ENCODE measurements at places on chromosomes 6 and 20.

- DNase-seq, result no peak
Measured at GRCh38 chr6:37549154-37549553, 49.5 kb upstream of the CCDC167 start.

DNA sequence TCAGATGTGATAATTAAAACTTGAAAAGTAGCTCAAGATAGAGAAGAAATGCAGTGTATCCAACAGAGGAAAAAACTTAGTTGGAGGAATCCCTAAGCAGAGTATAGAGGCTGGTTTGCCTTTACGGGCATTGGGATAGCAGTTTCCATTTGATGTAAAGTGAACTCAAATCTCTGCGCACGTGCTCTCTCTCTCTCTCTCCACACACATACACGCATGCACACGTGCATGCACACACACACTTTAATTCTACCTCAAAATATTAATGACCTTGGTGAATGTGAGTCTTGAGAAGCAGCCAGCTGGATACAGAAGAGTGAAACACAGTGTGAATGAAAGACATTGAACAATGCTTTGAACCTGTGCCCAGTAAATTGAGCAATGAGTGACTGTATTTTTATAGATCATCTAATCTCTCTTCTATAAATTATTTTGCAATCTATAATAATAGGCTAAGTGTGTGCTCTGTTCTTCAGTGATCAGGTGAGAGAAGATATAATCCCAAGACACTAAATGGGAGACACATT is 247.7 kb upstream of the FAM83B start:
- no peak for DNase-seq

DNA sequence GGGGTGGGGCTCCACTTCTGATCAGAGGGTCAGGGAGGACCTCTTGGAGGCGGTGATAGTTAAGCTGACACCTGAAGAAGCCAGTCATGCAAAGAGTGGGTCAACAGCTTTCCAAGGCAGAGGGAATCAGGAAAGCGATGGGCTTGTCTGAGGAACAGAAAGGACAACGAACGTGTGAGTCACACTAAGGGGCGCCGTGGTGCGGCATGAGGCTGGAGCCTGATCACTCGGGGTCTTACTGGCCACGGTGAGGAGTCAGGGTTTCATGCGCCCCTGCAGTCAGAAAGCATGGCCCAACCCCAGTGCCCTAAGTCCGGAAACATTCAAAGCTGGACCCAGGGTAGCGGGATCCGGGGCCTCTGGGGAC is 50.6 kb upstream of the SLC32A1 start:
- DNase-seq, result no peak

DNA sequence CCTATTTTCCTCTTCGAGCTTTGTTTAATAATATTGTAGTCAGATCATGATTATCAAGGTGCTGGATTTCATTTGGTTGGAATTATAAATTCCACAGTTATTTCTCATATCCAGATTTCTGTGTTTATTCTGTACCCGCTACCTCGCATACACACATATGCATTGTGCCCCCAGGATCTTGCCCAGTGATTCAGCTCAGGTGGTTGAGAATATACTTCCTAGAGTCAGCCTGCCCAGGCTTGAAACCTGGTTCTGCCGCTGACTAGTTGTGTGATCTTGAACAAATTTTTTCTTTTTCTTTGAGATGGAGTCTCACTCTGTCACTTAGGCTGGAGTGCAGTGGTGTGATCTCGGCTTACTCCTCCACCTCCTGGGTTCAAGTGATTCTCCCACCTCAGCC is 14.7 kb downstream of the GINM1 start:
- DNase-seq, result no peak

- no peak for DNase-seq
Measured at GRCh38 chr20:37202267-37202943, 23.1 kb upstream of the MROH8 start.

DNA sequence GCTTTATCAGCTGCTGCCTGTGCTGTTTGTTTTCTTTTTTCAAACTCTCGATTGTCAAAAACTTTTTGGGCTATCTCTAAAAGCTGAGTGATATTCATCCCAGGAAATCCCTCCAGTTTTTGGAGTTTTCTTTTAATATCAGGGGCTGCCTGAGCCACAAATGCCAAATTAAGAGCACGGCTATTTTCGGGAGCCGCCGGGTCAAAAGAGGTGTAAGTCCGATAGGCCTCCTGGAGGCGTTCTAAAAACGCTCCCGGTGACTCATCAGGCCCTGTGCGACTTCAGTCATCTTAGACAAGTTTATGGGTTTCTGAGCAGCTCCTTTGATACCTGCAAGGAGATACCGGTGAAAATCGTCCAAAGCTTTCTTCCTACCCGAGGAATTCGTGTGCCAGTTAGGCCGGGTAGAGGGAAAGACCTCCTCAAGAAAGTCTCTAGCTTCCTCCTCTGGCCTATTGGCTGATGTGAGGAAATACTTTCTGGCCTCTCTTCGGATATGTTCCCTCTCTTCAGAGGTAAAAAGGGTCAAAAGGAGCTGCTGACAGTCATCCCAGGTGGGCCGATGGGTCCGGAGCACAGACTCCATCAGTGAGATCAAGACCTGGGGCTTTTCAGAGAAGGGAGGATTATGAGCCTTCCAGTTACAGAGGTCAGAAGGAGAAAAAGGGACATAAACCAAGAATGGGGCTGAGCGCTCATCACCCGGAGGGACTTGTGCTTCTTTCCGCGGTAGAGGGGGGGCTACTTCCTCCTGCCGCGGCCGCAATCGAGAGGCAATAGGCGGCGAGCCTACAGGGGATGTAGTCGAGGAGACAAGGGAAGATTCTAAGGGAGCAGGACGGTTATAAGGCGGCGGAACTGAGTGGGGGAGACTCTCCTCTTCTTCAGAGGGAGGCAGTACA is 151.1 kb downstream of the TRIM27 start:
- no peak for DNase-seq

DNA sequence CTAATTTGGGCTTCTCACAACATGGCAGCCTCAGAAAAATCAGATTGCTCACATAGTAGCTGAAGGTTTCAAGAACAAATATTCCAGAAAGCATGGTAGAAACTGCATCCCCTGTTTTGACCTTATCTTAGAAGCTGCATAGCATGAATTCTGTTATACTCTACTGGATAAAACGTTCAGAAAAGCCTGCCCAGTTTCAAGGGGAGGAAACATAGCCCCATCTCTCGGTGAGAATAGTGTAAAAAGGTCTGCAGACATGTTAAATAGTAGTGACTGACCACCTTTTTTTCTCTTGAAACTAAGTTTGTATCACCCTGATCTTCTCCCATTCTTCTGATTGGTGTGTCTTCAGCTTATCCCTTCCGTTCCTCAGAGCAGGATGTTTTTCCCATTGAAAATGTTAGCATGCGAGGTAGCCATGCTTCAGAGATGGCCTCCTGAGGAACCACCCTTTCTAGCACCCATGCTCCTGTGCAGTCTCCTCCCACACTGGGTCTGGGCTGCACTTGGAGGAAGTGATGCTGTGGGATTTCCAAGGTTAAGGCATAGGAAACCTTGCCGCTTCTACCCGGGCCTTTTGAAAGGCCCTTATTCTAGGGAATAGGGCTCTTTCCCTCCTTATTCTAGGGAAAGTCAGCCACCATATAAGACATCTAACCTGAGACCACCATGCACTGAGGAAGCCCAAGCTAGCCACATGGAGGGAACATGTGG is 50.1 kb downstream of the MARCKS start:
- DNase-seq, result no peak

GRCh38 chr20:59039233-59039632 is 3.4 kb downstream of the PRELID3B start:
- no peak for DNase-seq

- no peak for DNase-seq
Measured at GRCh38 chr20:33658510-33658909, 3.6 kb upstream of the C20orf144 start.

- no peak for DNase-seq
Measured at GRCh38 chr20:51848346-51848745, 46.0 kb upstream of the SALL4 start.

- no peak for DNase-seq
Measured at GRCh38 chr6:5728351-5729079, 278.2 kb downstream of the NRN1 start.

GRCh38 chr20:8805737-8806442 is 263.0 kb upstream of the PLCB4 start:
- no peak for DNase-seq

DNA sequence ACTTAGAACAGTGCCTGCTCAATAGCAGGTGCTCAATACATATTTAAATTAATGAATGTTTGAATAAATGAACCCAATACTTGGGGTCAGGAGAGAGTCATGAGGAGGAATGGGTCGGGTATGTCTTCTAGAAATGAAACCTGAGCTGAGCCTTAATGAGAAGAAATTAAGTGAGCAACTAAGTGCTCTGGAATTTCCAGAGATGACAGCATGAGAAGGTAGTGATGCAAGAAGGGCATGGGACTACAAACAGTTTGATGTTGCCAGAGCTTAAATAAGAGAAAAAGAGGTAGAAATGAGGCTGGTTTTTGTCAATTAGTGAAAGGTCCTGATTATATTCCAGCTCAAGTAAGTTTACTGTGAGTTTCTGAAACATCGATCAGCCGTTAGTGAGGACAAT is 82.9 kb downstream of the PDE10A start:
- no peak for DNase-seq

- DNase-seq, result no peak
Measured at GRCh38 chr6:3410385-3411360, 46.2 kb downstream of the SLC22A23 start.

DNA sequence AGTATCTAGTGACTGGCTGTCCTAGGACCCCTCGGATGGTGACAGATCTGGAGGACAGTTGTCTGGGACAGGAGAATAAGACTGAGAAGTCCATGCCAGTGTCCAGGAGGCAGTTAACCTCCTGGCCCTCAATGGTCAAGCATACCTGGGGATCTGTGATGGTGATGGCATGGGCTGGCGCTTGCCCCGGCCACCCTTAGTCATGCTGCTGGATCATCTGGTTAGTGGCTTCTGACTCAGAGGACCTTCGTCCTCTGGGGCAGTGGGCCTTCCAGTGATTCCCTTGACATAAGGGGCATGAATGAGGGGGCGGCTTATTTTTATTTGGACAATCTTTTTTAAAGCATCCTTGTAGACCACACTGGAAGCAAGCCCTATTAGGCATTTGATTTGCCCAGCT is 24.0 kb upstream of the SF3B5 start:
- no peak for DNase-seq

- DNase-seq, result no peak
Measured at GRCh38 chr20:6868861-6869260, 101.4 kb downstream of the BMP2 start.

DNA sequence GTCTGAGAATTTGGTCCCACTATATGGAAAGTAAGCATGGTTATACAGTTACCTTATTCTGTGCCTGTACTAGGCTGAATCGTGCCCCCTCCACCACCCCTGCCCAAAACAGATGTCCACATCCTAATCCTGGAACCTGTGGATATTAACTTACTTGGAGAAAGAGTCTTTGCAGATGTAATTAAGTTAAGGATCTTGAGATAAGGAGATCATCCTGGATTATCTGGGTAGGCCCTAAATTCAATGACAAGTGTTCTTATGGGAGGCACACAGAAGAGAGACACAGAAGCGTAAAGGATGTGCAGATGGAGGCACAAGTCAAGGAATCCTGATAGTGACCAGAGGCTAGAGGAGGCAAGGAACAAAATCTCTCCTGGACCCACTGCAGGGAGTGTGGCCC is 116.7 kb upstream of the MAN1A1 start:
- no peak for DNase-seq

DNA sequence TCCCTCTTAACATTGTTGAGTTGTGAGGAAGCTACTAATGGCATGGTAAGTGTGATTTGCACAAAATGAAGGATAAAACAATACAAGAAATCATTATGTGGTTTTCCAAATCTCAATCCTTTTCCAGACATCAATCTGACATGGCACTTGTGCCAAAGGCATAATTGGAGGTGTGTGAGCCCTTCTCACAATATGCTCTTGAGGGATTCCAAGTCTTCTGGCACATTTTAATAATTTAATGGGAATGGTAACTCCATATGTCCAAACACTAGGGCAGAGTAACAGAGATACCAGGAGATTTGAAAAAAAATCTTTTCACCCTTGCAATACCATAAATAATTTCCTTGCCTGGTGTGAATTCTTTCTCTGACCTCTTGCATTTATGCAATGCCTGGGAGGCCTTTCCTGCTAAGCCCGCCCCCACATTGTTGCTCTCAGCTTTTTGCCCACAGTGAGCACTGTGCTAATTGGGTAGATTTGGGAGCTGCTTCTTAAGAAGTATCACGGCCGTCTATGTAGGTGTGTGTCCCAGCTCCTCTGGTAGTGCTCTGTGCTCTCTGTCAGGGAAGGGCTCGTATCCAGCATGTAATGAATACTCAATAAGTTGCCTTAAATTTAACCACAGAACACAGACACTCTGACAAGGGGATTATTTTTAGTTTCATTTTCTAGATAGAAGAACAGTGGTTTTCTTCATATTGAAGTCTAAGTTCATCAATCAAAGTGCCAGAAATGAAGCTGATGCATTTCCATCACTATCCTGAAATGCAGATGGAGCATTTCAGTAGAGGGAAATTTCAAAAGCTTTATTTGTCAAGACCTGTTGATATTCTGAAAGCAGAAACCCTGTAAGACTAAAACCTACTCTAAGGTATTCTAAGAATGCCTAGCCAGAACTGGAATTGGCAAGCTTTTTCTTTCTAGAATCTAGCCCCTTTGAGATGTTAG is 54.4 kb upstream of the CEP85L start:
- DNase-seq, result peak; percentile 77

GRCh38 chr6:56004426-56004825 is 129.0 kb upstream of the BMP5 start:
- DNase-seq, result no peak

GRCh38 chr6:137776786-137777686 is 90.0 kb upstream of the TNFAIP3 start:
- DNase-seq, result no peak

- no peak for DNase-seq
Measured at GRCh38 chr6:24522228-24523176, 27.7 kb downstream of the ALDH5A1 start.

- DNase-seq, result no peak
Measured at GRCh38 chr6:40205004-40205403, 270.7 kb upstream of the MOCS1 start.

DNA sequence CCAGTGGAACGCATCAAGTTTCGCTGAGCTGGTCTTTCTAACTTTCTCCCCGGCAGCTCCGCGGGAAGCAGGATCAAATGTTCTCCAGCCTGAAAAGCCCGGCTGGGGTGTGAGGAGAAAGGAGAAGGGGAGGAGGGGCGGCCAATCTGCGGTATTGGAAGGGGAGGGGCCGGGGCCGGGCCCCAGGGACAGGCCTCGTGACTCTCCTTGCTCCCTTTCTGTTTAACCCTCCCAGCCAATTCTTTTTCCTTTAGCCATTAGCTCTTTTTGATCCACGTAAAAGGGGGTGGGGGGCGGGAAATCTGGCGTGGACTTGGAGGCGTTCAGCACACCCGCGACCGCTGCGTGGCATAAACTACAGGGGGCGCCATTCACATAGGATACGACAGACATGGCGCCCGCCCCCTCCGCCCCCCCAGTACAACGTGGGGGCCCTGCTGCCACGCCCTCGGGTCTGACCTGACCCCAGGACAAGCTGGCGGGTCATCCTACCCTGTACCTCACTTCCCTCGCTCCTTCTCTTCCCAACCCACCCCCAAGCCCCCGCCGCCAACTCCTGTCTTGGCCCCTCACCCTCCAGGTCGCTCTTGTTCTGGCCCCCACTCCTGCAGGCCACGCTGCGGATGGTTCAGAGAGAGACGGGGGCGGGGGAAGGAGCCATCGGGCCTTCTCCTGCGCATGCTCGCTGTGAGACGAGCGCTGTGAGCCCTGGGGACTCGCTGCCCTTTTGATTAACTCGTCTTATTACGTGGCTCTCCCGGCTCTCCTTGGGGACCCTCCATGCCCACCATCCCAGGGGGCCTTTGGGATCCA is 7.8 kb upstream of the MDGA1 start:
- peak; percentile 74 for DNase-seq
